Stimulated activated CD4-positive, alpha-beta T cell treated with anti-CD3 and anti-CD28 coated beads, Interleukin-15, amount 100 ng/mL, for 1 hour (primary cell): ENCODE measurements at places on chromosomes 7 and 10.

- DNase-seq = no peak
Measured at GRCh38 chr7:18222636-18223035, 195.0 kb upstream of the PRPS1L1 start.

GRCh38 chr10:29728541-29729049 is 93.8 kb upstream of the SVIL start:
- no peak for DNase-seq

- no peak for DNase-seq
Measured at GRCh38 chr7:20595971-20596370, 19.5 kb upstream of the ABCB5 start.

DNA sequence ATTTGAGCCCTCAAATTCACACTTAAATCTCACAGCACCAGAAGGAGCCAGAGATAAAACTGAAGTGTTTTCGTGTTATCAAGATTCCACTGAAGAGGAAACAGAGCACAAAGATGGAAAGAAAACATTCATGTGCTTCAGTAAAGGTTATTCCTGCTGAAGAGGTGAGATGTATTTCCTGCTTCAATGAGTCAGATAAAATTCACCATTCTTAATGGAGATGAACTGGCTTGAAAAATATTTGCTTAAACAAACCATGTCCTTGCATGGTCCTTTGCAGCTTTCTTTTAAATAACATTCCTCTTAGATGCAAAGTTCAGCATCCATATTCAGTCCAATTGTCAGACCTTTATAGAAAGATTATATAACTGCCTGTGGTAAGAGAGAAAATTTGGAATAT is 294.2 kb downstream of the IPMK start:
- DNase-seq = no peak

DNA sequence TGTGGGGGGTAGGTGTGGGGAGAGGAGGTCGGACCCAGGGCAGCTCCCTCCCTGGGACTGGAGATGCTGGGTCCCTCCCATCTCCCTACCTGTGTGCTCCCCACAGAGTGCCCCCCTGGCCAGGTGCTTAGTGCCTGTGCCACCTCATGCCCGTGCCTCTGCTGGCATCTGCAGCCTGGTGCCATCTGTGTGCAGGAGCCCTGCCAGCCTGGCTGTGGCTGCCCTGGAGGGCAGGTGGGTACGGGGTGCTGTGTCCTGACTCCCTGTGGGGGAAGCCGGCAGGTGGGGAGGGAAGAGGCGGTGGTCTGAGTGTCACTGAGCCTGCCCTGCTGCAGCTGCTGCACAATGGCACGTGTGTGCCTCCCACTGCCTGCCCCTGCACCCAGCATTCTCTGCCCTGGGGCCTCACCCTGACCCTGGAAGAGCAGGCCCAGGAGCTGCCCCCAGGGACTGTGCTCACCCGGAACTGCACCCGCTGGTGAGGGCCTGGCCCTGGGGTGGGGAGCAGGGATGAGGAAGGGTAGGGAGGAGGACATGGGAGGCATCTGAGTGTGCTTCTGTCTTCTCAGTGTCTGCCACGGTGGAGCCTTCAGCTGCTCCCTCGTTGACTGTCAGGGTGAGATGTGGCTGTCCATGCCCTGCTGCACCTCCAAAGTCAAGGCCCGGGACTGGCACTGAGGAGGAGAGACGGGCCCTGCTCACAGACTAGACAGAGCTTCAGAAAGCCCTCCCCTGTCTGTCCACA is 11.7 kb upstream of the ZNF862 start:
- no peak for DNase-seq
